Neural progenitor cell (in vitro differentiated cells): ENCODE measurements at places on chromosomes 6 and 20. TPM values are rescaled to one million over a fixed set of nuclear protein-coding genes. Genes with fewer than 3 reads are reported as not detected.

DNA sequence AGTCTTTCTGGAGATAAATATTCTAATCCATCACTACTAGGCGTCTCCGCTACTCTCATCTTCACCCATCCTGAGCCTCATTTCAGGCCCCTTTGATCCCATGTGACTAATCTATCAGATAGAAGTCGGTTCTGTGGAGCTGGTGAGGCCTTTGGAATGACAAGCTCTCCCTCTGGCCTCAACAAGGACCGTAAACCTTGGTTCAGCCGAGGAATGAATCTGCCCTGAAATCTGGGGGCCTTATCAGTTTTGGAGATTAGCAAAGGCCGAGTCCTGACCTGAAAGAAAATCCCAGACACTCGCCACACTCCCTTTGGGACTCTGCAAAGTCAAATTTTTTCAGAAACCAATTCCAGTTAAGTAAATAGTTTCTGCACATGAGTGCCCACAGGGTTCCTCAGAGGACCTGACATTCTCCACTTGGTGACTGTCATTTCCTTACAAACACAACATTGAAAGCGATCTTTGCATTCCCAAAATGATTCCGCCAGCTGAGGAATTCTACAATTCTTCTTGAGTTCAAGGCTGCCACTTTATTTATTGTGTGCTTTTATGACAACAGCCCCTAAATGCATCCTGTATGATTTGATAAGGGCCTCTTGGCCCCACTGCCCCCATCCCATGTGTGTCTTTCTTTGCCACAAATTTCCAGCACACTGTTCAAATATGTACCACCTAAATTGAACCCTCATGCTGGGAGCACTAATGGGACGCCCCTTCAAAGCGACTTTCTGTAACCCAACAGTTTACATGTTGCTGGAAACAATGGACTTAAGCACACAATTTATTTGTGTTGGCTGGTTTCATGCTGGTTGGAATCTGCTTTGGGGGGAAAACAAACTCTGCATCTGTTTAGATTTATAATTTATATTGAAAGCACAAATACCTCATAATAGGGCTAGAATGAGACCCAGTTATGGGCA lies 10.0 kb upstream of the RIPOR3 start:
- H3K27me3 ChIP-seq = no peaks in the 10 kb centered on the region
- no peaks in the 10 kb centered on the region for H3K36me3 ChIP-seq
- no peak overlapping the region for H3K4me3 ChIP-seq
- DNase-seq = no peak
- peaks cover 5% of the 10 kb centered on the region for H3K4me1 ChIP-seq
- H3K27ac ChIP-seq = no peak overlapping the region

GRCh38 chr6:2625581-2625980 lies 125.1 kb downstream of the MYLK4 start:
- no peaks in the 10 kb centered on the region for H3K36me3 ChIP-seq
- H3K4me1 ChIP-seq = no peaks in the 10 kb centered on the region
- H3K4me3 ChIP-seq = no peak overlapping the region
- no peak for DNase-seq
- no peak overlapping the region for H3K27ac ChIP-seq

GRCh38 chr6:119240257-119241110 lies 109.1 kb downstream of the MAN1A1 start:
- no peak overlapping the region for H3K4me3 ChIP-seq
- H3K4me1 ChIP-seq = peaks cover 6% of the 10 kb centered on the region
- DNase-seq = peak; percentile 54
- no peaks in the 10 kb centered on the region for H3K36me3 ChIP-seq
- H3K27ac ChIP-seq = no peak overlapping the region

GRCh38 chr6:83117802-83118201 lies 50.3 kb downstream of the DOP1A start:
- no peak for DNase-seq
- no peaks in the 10 kb centered on the region for H3K27me3 ChIP-seq
- H3K27ac ChIP-seq = no peak overlapping the region
- H3K4me1 ChIP-seq = no peaks in the 10 kb centered on the region

GRCh38 chr6:85252552-85252951 lies 197.3 kb upstream of the NT5E start:
- no peak overlapping the region for H3K4me3 ChIP-seq
- H3K27me3 ChIP-seq = no peaks in the 10 kb centered on the region
- no peak for DNase-seq
- no peaks in the 10 kb centered on the region for H3K36me3 ChIP-seq

Gene KIF25
- 1.2 and 1.5 TPM in 2 replicates for total RNA-seq

Gene SMOC2
- total RNA-seq = 0.74 and 0.75 TPM in 2 replicates
